ENCODE measurements at places on chromosomes 6 and 20. TPM values are rescaled to one million over a fixed set of nuclear protein-coding genes. Genes with fewer than 3 reads are reported as not detected.
A peak's percentile ranks its signal among the peaks of the same experiment; 100 is the strongest.

GRCh38 chr6:157974341-157974894 is 7.2 kb upstream of the SYNJ2 start:
- H3K4me1 ChIP-seq = no peaks in the 10 kb centered on the region
- no peaks in the 10 kb centered on the region for H3K36me3 ChIP-seq
- no peak overlapping the region for H3K27ac ChIP-seq
- no peak overlapping the region for H3K4me3 ChIP-seq

DNA sequence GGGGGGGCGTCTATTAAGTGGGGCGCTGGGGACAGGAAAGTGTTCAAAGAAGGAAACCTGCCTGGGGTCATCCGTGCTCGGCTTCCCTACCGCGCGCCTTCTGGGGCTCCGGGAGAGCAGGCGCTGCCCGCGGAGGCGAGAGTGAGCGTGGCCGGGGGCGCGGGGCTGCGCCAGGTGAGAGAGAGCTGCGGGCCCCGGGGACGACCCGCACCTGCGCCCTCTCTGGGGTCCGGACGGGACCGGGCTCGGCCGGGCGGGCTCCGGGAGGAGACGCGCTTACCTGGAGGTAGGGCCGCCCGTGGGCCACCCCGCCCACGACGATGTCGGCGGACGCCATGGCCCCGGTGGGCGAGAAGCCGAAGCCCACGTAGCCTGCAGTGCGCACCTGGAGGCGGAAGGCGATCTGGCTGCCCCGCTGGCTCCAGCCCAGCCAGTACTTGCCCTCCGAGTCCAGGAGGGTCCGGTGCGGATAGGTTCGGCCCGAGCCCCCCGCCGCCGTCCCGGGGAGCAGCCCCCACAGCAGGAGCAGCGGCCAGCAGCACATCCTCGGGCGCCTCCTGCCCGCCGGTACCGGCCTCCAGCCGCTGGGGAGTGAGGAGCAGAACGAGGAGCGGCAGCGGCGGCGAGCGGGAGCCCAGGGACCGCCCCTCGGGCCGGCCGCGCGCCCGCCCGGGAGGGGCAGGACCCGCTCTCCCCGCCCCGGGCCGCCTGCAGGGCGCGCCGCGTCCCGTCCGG is at the start of gene MOXD1:
MOXD1 (minus strand) TSS at position 593 of the 735 bp plus-strand sequence; CDS start at position 544, 49 bp downstream.
- DNase-seq = peak; percentile 25
- H3K36me3 ChIP-seq = no peaks in the 10 kb centered on the region
- peak within 1 kb of the TSS; percentile 45 for H3K4me3 ChIP-seq

Gene NRSN1
- total RNA-seq = not detected

GRCh38 chr20:42461965-42462593 is 727.6 kb downstream of the PTPRT start:
- H3K27me3 ChIP-seq = no peaks in the 10 kb centered on the region
- no peak for DNase-seq
- H3K36me3 ChIP-seq = no peaks in the 10 kb centered on the region

- H3K27ac ChIP-seq = no peak overlapping the region
- H3K4me1 ChIP-seq = no peaks in the 10 kb centered on the region
- no peaks in the 10 kb centered on the region for H3K36me3 ChIP-seq
Measured at GRCh38 chr6:24255676-24256075, 102.2 kb downstream of the DCDC2 start.

Gene DSN1
- 29.3 TPM for total RNA-seq

GRCh38 chr6:68635412-68635705 is 277 bp downstream of the ADGRB3 start:
- H3K27me3 ChIP-seq = no peaks in the 10 kb centered on the region
- peaks cover 11% of the 10 kb centered on the region for H3K4me1 ChIP-seq
- H3K27ac ChIP-seq = peak overlapping the region; percentile 61
- H3K36me3 ChIP-seq = no peaks in the 10 kb centered on the region
- peak overlapping the region; percentile 64 for H3K4me3 ChIP-seq

- H3K27ac ChIP-seq = no peak overlapping the region
- H3K36me3 ChIP-seq = no peaks in the 10 kb centered on the region
- no peak overlapping the region for H3K4me3 ChIP-seq
- H3K27me3 ChIP-seq = no peaks in the 10 kb centered on the region
Measured at GRCh38 chr6:46799657-46800056, 6.5 kb downstream of the MEP1A start.

GRCh38 chr6:148082696-148083095 is 259.9 kb upstream of the SASH1 start:
- H3K4me1 ChIP-seq = no peaks in the 10 kb centered on the region
- H3K36me3 ChIP-seq = no peaks in the 10 kb centered on the region
- H3K27me3 ChIP-seq = no peaks in the 10 kb centered on the region
- H3K27ac ChIP-seq = no peak overlapping the region

Gene TBX18
- total RNA-seq = 0.44 TPM

Gene NTSR1
- not detected for total RNA-seq

DNA sequence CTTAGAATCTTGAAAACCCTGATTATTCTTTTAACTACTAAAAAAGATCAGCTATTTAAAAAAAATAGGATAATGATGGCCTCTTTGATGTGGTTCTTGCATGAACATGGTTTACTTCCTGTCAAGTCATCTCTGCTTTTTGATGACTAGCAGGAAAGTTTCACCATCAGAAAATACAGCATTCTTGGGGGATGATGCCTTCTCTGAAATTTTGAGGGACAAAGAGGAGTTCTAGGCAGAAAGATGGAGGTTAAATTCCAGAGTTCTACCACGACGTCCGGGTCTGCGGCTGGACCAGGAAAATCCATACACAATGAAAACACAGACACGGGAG is 130.4 kb downstream of the OLIG3 start:
- H3K27me3 ChIP-seq = no peaks in the 10 kb centered on the region
- H3K36me3 ChIP-seq = no peaks in the 10 kb centered on the region
- no peaks in the 10 kb centered on the region for H3K4me1 ChIP-seq
- no peak for DNase-seq

Gene IL17F
- not detected for total RNA-seq

DNA sequence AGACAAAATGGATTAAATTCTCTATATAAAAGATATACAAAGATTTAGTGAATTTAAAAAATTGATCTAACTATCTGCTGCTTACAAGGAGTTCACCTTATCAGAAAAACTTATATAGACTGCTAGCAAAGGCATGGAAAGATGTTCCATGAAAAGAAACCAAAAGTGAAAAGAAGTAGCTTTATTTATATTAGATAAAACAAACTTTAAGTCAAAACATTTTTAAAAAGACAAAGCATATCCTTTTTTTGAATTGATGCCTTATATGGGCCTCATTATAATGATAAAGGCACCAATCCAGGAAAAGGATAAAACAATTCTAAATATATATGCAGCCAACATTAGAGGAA is 334.2 kb downstream of the MEI4 start:
- no peak overlapping the region for H3K4me3 ChIP-seq
- H3K36me3 ChIP-seq = no peaks in the 10 kb centered on the region
- no peaks in the 10 kb centered on the region for H3K4me1 ChIP-seq
- no peaks in the 10 kb centered on the region for H3K27me3 ChIP-seq
- no peak for DNase-seq

Gene SLC17A9
- 16.8 TPM for total RNA-seq

- H3K4me3 ChIP-seq = no peak overlapping the region
- H3K27me3 ChIP-seq = no peaks in the 10 kb centered on the region
- peaks cover 4% of the 10 kb centered on the region for H3K36me3 ChIP-seq
- no peak for DNase-seq
- H3K4me1 ChIP-seq = no peaks in the 10 kb centered on the region
Measured at GRCh38 chr6:157644043-157644810, 178.8 kb upstream of the SNX9 start.

- no peaks in the 10 kb centered on the region for H3K4me1 ChIP-seq
- no peaks in the 10 kb centered on the region for H3K27me3 ChIP-seq
- no peaks in the 10 kb centered on the region for H3K36me3 ChIP-seq
Measured at GRCh38 chr6:19599796-19600464, 237.2 kb upstream of the ID4 start.

- H3K4me3 ChIP-seq = no peak overlapping the region
- no peaks in the 10 kb centered on the region for H3K4me1 ChIP-seq
- H3K36me3 ChIP-seq = no peaks in the 10 kb centered on the region
- H3K27me3 ChIP-seq = no peaks in the 10 kb centered on the region
- no peak for DNase-seq
Measured at GRCh38 chr20:57881466-57882385, 171.9 kb upstream of the PMEPA1 start.

DNA sequence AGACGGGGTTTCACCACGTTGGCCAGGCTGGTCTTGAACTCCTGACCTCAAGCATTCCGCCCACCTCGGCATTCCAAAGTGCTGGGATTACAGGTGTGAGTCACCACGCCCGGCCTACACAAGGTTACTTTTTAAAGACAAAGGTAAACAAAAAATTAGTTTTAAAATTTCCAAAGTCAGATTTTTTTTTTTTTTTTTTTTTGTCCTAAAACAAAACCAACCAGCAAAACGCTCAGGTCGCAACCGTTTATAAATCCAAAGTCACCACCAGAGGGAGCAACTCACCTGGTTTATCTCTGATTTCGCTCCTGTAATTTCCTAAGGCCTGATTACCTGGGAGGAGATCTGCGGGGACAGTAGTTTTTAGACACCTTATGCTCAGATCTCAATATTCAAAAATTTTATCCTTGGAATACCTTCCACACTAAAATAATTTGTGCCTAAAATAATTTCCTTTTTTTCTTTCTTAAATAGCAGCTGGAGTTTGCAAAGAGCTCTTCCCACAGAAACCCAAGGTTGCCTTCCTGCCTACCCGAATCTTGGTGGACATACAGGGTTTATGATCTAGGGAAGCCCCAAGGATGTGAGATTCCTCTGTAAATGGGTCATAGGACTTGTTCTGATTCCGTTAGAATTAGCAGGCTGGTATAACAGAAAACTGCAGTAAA is 19.8 kb upstream of the TREM1 start:
- peaks cover 6% of the 10 kb centered on the region for H3K4me1 ChIP-seq
- no peak for DNase-seq
- H3K27ac ChIP-seq = no peak overlapping the region
- H3K36me3 ChIP-seq = no peaks in the 10 kb centered on the region

Gene OR2J1
- total RNA-seq = not detected

Gene MLN
- total RNA-seq = not detected

- no peaks in the 10 kb centered on the region for H3K4me1 ChIP-seq
- H3K36me3 ChIP-seq = no peaks in the 10 kb centered on the region
- DNase-seq = no peak
- no peak overlapping the region for H3K27ac ChIP-seq
- no peaks in the 10 kb centered on the region for H3K27me3 ChIP-seq
Measured at GRCh38 chr6:114648847-114649246, 306.0 kb upstream of the HS3ST5 start.

DNA sequence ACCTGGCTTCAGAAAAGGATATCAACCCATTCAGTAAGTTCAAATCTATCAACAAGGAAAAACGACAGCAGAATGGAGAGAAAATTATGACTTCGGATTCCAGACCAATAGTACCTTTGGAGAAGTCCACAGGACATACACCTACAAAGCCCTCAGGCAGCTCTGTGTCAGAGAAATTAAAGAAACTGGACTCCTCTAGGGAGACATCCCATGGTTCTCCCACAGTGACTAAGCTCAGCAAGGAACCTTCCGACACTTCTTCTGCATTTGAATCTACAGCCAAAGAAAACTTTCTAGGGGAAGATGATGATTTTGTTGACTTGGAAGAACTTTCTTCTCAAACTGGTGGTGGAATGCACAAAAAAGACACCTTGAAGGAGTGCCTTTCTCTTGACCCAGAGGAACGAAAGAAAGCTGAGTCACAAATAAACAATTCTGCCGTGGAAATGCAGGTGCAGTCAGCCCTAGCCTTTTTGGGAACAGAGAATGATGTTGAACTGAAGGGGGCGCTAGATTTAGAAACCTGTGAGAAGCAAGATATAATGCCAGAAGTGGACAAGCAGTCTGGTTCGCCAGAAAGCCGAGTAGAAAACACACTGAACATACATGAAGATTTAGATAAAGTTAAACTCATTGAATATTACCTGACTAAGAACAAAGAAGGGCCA is 67.4 kb upstream of the HINT3 start:
- no peak overlapping the region for H3K4me3 ChIP-seq
- H3K4me1 ChIP-seq = no peaks in the 10 kb centered on the region
- no peaks in the 10 kb centered on the region for H3K27me3 ChIP-seq
- H3K27ac ChIP-seq = no peak overlapping the region

DNA sequence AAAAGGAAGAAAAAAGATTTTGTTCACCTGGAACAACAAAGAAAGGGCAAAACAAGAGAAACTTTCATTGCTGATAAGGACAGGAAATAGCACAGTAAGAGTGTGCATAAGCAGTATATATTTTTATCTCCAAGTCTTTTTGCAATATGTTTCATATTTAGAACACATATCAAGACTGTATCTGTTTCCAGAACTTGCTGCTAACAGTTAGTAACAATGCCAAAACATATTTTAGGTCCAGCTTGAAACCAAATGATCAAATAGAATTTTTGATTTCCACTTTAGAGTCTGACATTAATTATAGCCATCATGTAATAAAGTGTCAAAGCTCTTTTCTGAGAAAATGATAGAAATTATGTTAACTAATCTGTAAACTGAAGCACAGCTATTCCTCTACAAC is 143.5 kb upstream of the SUPT3H start:
- DNase-seq = no peak
- H3K36me3 ChIP-seq = no peaks in the 10 kb centered on the region
- no peaks in the 10 kb centered on the region for H3K4me1 ChIP-seq
- H3K4me3 ChIP-seq = no peak overlapping the region
- H3K27me3 ChIP-seq = no peaks in the 10 kb centered on the region

- H3K4me1 ChIP-seq = no peaks in the 10 kb centered on the region
- DNase-seq = peak; percentile 37
- H3K27me3 ChIP-seq = no peaks in the 10 kb centered on the region
- H3K4me3 ChIP-seq = no peak overlapping the region
- H3K36me3 ChIP-seq = peaks cover 97% of the 10 kb centered on the region
Measured at GRCh38 chr6:32070814-32071543, 32.8 kb downstream of the CYP21A2 start.

DNA sequence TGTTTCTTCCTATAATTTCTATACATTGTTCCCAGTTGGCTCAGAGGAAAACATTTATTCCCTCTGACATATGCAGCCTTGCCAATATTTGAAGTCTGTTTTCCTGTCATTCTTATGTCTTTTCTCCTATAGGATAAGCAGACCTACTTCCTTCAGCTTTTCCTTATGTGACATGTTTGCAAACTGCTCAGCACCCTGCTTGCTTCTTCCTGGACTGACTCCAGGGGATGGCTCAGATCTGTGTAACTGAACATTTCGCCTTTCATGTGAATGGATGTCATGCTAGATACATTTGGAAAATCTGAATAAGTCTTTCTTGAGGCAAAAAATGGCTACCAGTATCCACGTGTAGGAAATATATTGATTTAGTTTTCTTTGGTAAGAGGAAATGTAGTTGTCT is 113.2 kb downstream of the CARMIL1 start:
- DNase-seq = no peak
- H3K4me3 ChIP-seq = no peak overlapping the region
- no peak overlapping the region for H3K27ac ChIP-seq
- H3K36me3 ChIP-seq = no peaks in the 10 kb centered on the region

Gene PRKN
- total RNA-seq = 5.2 TPM

Gene ENPP1
- total RNA-seq = 1.3 TPM

Gene TCP11
- 0.46 TPM for total RNA-seq

Measured in upper lobe of left lung (tissue), 6 donors.